Lower leg skin (tissue), 4 donors: ENCODE measurements at places on chromosomes 5 and 9.

DNA sequence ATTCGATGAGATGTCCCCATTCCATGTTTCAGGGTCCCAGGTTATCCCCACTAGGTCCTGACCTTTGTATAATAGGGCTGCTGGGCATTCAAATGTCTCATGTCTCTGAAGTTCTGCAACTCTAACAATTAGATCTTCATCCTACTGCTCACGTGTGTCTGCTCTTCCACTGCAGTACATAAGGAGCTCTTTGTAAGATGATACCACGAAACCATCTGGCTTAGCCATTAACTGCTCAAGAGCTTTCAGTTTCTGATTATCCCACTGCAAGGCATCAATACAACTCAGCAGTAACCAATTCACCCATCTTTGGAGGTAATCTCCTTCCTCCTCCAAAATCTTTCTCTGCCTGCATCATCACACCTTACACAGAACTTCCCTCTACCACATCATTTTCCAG, 49.9 kb upstream of the PPP2CA start:
- DNase-seq, result no peak

- no peak for DNase-seq
These were observed 89.1 kb upstream of the MINAR2 start for GRCh38 chr5:129658801-129659200.

DNA sequence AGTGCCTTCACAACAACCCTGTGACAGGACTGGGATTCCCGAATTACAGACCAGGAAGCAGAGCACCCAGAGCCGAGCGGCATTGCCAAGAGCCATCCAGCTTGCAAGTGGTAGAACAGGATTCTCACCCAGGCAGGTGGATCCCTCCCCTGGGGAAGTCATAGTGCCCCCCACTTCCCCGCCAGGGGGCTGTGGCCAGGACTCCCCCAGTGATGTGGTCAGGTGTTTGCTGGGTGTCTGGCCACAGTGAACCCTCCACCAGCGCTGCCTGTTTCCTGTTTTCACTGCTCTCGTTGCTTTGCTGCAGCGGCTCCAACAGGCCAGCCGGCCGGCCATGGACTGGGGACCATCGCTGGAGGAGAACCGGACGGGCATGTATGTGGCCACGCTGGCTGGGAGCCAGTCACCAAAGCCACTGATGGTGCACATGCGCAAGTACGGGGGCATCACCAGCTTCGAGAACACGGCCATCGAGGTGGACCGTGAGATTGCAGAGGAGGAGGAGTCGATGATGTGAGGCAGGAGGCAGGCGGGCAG, 19.3 kb downstream of the SLC6A7 start:
- no peak for DNase-seq

GRCh38 chr5:136455409-136455808, 90.1 kb upstream of the TRPC7 start:
- no peak for DNase-seq

DNA sequence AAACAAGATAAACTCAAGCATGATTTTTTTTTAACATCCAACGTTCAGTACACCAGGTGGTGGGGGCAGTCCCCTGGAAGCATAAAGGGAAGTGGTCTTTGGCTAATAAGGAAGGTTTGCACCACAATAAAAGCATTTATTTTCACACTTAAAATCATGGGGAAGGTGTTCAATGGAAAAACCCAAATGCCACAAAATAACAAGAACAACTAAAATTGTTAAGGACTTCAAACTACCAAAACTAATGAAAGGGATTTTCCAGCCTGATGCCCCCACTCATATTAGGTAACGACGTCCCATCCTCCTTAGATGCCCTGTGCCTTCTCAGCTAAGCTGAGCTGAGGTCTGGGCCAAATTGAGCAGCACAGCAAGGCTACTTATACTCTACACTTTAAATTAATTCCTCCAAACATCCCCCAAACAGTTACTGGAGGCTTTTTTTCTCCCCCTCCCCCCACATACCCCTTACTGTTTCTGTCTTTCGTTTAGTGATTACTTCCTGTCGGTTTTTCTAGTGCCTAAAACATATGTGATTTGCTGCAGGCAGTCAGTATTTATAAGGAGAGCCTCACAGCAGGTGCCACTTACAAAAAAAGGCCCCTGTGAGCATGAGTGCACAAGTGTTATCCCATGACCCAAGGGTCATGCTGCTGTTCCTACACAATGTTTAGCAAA, 259.7 kb upstream of the ZNF608 start:
- DNase-seq, result no peak

DNA sequence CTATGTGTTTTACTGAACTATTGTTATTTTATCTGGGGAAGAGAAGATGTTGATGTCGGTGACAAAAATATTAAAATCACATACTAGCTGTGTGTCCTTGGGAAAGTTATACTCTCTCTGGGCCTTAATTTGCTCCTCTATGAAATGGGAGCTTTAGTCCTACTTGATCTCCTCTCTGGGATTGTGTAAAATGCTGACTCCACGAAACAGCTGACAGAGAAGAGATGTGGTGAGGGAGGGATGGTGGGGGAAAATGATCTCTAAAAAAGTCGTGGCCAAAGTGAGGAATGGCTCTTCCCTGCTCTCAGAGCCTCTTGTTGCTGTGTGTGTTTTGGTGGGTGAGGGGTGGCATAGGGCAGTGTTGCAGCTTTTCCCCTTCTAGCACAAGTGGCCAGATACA, 173.7 kb downstream of the MELK start:
- DNase-seq, result no peak

DNA sequence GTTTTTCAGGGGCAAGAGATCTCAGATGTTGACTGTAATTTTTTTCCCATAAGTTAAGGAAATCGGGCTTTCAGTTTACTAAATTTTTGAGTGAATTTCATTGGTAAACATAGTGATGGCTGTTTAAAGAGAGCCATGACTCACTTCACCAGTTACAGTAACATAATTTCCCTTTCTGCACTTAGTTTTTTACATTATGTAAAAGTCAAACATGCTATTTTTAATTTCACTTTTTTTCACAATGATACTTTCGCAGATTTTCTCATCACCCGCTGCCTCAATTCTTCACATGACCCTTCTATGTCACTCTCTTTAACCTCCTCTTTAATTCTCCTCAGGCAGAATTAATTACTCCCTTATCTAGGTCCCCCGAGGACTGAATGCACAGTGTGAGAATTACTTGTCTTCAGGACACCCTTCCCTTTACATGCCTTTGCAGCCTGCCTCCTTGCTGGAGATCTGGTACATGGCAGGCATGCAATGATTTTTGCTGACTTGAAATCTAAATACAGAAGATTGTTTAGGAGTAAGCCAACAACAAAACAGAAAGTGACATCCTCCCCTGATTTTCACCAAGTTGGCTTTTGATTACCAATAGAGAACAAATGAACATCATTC, 217.5 kb upstream of the S1PR3 start:
- no peak for DNase-seq

- no peak for DNase-seq
These were observed 32.1 kb upstream of the BASP1 start for GRCh38 chr5:17185349-17185748.

DNA sequence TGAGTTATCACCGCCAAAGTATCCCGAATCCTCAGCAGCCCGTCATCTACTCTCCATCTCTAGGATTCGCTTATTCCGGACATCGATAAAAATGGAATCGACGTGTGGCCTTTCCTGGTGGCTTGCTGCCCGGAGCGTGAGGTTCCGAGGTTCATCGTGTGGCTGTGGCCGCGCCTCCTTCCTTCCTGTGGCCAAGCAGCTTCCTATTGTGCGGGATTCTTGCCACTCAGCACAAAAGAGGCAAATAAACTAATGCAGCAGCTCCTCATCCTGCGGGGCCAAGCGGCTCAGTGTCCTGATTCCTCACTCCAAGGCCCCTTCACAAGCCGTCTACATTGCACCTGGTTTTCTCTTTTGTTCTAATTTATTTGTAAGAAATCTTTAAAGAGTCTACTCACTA, 800.9 kb downstream of the CDH9 start:
- no peak for DNase-seq

DNA sequence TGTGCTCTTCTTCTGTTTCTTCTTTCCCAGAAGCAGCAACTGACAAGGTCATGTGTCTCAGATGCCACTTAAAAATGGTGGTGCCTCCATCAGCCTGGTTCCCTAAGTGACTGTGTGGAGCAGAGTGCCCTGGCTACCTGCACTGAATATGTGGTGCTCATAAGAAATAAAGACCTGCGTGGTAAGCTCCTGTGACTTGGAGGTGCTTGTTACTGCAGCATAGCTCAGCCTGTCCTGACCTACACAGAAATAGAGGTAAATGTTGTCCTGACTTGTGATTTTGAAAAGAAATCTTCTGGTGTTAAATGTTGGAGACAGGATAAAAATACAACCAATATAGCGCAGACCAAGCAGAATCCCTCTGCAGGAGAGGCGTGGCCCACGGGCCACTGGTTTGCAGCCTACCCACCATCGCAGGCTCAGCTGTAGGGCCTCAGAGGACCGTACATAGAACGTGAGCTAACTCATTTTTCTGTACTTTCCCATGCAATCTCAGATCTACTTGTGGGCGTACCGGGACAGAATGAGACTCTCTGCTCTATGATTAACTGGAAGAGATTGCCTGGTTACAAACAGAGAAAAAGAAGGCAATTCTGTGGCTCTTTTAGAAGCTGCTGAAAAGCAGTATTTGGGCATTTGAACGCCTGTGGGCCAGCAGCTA, 79.4 kb upstream of the UNC5A start:
- no peak for DNase-seq

DNA sequence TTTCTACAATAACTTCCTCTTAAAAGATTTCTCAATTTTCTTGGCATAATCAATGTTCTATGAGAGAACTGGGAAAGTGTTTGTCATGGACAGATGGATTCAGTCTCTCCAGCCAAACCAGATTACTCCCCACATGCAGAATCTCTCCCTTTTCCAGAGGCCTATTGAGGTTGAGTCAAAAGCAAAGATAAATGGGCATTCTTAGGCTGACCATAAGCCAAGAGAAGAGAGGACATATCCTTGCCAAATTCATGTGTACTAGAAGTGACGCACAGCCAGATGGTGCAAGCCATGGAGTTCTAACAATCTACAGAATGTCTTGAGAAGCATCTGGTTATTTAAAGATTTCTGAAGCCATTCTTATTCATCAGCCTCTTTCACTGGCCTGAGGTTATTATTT, 2115.0 kb downstream of the MAT2B start:
- no peak for DNase-seq

DNA sequence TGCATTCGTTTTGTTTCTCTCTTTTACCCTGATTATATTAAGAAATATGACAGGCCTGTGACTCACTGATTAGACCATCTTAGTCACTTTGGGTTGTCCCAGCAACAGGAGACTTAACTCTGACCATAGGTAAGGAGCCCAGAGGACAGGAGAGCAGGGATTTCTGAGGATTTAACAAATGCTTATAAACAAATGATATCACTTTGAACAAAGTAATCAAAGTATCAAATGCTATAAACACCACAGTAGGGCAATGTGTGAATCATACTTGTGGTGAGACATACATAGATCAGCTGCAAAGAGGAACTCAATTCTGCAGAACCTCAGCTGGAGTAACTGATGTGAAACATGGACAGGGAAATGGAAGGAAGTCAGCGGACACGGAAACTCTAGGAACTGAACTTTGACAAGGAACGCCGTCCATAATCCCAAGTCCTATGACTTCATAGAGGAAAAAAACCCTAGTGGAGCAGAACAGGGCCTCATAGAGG, 190.6 kb upstream of the MSX2 start:
- DNase-seq, result no peak

DNA sequence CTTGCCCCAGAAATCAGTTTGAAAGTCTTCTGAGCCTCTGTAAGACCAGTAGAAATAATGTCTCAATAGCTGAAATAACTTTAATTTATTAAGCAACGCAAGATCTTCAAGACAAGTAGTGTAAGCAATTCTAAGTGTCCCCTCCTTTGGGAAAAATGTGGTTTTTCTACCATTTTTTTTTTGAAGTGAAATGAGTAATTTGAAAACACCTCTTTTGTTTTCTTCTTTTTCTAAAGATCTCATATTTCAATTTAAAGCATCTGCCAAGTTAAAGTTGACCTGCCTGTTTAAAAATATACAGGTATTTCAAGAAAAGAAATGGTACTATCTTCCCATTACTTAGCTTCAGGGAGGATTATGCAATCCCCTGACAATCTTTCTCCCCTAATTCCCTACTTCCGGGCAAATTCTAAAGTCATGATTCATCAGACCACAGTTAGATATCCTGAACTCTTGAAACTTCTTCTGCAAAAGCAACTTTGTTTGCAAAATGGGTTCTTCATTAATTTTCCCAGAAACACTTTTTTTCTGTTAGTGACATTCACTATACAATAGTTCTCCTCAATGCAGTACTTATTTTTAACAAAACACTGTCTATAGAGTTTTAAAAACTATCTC, 7.8 kb upstream of the ANXA1 start:
- DNase-seq, result no peak

- DNase-seq, result no peak
These were observed 4.5 kb downstream of the DBN1 start for GRCh38 chr5:177468685-177469628.

GRCh38 chr9:114000671-114001409, 77.3 kb downstream of the AMBP start:
- peak; percentile 9 for DNase-seq

DNA sequence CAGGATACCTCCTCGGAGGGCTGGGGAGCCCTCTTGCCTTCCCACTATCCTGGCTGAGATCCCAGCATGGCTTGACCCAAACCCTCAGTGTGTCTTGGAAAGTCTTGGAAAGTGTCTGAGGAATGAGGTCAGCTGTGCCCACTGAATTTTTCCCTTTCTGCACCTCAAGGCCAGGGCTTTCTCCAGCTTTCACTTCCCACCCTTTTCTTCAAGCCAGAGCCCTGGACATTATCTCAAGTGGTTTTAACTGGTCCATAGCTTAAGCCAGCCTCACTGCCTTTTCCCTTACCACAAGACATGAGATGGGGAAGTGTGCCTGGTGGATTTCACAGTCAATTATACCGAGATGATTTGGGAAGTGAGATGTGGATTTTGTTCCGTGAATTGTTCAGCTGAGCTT, 35.7 kb upstream of the LHX2 start:
- no peak for DNase-seq

DNA sequence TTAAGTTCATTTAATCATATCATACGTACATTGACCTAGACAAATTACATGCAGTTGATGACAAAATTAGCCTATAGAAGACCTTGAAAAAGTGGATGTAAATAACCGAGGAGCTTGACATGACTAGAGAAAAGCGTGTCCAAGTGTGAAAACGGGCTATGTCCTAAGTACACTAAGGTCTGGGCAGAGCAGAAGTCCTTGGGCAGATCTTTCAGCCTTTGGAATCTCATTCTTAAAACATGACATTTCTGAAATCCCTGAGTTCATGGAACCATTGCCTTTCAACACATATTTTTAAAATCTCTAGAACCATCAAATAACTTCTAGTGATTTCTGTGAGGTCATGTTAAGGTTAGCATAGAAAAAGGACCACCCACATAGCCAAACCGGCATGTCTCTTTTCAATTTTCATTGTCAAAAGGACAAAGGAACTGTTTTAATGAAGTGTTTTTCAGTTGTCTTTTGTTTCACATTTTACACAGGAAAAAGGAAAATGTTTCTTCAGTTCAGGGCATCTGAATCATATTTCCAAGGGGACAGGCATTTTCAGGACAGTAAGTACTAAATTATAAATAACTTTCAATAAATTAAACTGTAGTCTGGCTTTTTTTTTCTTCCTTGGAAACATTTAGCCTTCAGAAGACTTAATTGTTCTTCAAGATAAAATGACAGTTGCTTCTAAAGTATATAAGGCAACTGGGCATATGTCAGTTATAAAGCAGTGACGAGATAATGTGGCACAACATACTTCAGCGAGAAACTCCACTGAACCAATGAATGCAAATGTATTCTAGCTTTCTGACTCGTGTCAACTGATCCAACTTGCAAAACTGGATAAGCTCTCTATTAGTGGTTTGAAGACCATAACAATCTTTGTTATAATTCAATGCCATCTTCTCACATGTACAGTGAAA, 416.8 kb downstream of the NFIB start:
- DNase-seq, result no peak

- DNase-seq, result no peak
These were observed 114.7 kb downstream of the TAF11L14 start for GRCh38 chr5:17748941-17749340.
